T-cell (primary cell): ENCODE measurements at places on chromosomes 3 and 15. TPM values are rescaled to one million over a fixed set of nuclear protein-coding genes. Genes with fewer than 3 reads are reported as not detected.

TMEM207 gene
- not detected for total RNA-seq

SLC12A8 gene
- 0.60 TPM for total RNA-seq

CX3CR1 gene
- total RNA-seq: 6.1 TPM

GPR62 gene
- not detected for total RNA-seq

ITIH4 gene
- total RNA-seq: 41.0 TPM

CCRL2 gene
- 1.4 TPM for total RNA-seq

SLC2A2 gene
- total RNA-seq: not detected

NPAP1 gene
- total RNA-seq: not detected

EPHB3 gene
- 0.36 TPM for total RNA-seq

SAMMSON gene
- total RNA-seq: not detected

TP63 gene
- total RNA-seq: 0.51 TPM

IDH3A gene
- 47.9 TPM for total RNA-seq

AADACL2 gene
- total RNA-seq: not detected

THSD4 gene
- 0.18 TPM for total RNA-seq

FES gene
- total RNA-seq: 4.7 TPM

WDR82 gene
- 158 TPM for total RNA-seq

GOLGA8O gene
- not detected for total RNA-seq

NLGN1 gene
- not detected for total RNA-seq

TMEM108 gene
- not detected for total RNA-seq

ANKUB1 gene
- total RNA-seq: not detected

OXTR gene
- total RNA-seq: 0.63 TPM

SLC28A2 gene
- not detected for total RNA-seq

DPPA4 gene
- 2.0 TPM for total RNA-seq

HCLS1 gene
- total RNA-seq: 300 TPM

HRG gene
- not detected for total RNA-seq

EIF4E3 gene
- 62.5 TPM for total RNA-seq

NKIRAS1 gene
- total RNA-seq: 3.9 TPM

ITPKA gene
- total RNA-seq: not detected

ASB14 gene
- total RNA-seq: not detected

CGGBP1 gene
- total RNA-seq: 131 TPM

ZKSCAN7 gene
- total RNA-seq: 4.2 TPM

JAGN1 gene
- 16.9 TPM for total RNA-seq

CCR3 gene
- total RNA-seq: not detected

SH3GL3 gene
- not detected for total RNA-seq

CPNE9 gene
- total RNA-seq: 1.5 TPM

CDHR4 gene
- 0.35 TPM for total RNA-seq

ZNF35 gene
- total RNA-seq: 2.4 TPM

OGG1 gene
- 38.1 TPM for total RNA-seq
